ENCODE measurements at places on chromosomes 5 and 9. TPM values are rescaled to one million over a fixed set of nuclear protein-coding genes. Genes with fewer than 3 reads are reported as not detected.

Gene SLC22A4
- 1.4 TPM for total RNA-seq

- H3K27ac ChIP-seq, result no peak overlapping the region
- no peak for DNase-seq
Observed at GRCh38 chr5:171578829-171579491, 159.5 kb downstream of the FGF18 start.

Gene C5orf52
- total RNA-seq, result not detected

DNA sequence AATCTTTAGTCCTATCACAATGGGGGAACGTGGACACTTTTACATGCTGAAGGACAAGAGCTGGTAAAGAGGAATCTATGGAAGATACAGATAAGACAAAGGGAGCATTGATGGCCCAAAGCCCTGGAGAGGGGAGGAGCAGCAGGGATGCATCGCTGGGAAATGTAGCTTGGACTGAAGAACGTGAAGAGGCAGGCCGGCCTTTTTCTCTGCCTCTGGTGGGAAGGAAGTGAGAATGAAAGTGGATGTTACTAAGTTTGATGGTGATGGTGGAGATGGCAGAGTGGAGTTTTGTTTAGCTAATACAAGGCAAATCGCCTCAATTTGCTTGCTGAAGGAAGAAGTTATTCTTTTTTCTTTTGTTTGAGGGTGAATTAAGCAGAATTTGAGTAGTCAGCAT, 124.6 kb upstream of the TAF11L2 start:
- no peak overlapping the region for H3K4me3 ChIP-seq
- peaks cover 7% of the 10 kb centered on the region for H3K4me1 ChIP-seq
- no peaks in the 10 kb centered on the region for H3K27me3 ChIP-seq
- no peak for DNase-seq
- H3K27ac ChIP-seq, result no peak overlapping the region
- H3K36me3 ChIP-seq, result no peaks in the 10 kb centered on the region

GRCh38 chr9:128714586-128715435, 9.1 kb downstream of the ZDHHC12 start:
- no peak overlapping the region for H3K4me3 ChIP-seq
- no peak for DNase-seq
- peaks cover 2% of the 10 kb centered on the region for H3K4me1 ChIP-seq
- H3K27me3 ChIP-seq, result no peaks in the 10 kb centered on the region
